Body of pancreas (tissue), 4 donors: ENCODE measurements at places on chromosomes 3 and 15.

DNA sequence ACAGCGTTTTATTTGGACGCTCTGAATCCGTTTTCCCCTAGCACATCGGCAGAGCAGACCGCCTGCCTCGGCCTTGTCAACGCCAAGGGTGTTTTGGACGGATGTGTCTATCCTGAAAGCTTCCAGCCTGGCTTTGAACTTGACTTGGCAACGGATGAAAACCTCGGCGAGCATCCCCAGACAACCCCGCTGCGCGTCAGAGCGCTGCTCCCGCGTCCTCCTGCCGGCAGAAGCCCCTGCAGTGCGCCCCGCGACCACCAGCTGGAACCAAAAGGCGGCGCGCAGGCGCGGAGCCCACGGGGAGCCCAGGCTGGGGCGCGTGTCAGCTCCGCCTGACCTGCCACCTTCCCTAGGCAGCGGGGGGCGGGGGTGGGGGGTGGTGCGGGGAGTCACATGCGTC, 26.2 kb upstream of the ARL8B start:
- DNase-seq = no peak

GRCh38 chr3:115916866-115917265, 293.6 kb downstream of the GAP43 start:
- DNase-seq = no peak

GRCh38 chr15:79943820-79944219, 27.2 kb downstream of the BCL2A1 start:
- DNase-seq = no peak

GRCh38 chr3:9820946-9821345, 10.9 kb downstream of the TTLL3 start:
- no peak for DNase-seq

- DNase-seq = no peak
These were observed 37.2 kb downstream of the WHAMM start for GRCh38 chr15:82846621-82847020.

DNA sequence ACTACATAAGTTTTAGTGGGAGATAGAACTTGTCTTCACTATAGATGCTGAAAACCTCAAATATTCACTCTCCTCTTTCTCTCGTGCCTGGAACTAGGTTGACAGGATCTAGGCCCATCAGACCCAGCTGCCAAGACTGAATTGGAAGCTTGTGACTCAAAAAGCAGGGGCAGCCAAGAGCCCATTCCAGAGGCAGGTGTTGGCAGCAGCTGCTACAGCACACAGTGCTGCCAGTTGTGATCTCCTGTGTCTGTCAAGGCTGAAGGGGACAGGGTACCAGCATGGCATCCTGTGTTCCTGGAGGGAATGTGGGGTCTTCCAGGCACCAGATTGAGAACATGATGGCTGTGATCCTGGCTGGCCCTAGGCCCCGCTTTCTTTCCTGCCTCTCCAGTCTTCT, 92.5 kb upstream of the MB21D2 start:
- no peak for DNase-seq

DNA sequence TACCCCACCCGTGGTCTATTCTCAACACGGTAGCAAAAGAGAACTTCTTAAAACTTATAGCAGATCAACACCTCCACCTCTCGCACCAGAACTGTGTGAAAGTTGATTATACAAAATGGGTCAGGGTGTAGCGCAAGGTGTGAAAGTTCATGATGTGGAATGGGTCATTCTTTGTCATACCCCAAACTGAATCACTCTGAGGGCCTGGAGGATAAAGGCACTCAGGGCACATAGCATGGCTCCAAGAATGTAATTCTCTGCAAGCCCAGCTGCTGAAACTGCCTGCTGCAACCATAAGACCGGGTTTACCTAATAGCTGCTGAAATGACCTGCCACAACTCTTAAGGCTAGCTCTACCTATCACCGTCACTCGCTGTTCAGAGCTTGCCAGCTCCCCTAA, 70.0 kb downstream of the FOXP1 start:
- DNase-seq = no peak

DNA sequence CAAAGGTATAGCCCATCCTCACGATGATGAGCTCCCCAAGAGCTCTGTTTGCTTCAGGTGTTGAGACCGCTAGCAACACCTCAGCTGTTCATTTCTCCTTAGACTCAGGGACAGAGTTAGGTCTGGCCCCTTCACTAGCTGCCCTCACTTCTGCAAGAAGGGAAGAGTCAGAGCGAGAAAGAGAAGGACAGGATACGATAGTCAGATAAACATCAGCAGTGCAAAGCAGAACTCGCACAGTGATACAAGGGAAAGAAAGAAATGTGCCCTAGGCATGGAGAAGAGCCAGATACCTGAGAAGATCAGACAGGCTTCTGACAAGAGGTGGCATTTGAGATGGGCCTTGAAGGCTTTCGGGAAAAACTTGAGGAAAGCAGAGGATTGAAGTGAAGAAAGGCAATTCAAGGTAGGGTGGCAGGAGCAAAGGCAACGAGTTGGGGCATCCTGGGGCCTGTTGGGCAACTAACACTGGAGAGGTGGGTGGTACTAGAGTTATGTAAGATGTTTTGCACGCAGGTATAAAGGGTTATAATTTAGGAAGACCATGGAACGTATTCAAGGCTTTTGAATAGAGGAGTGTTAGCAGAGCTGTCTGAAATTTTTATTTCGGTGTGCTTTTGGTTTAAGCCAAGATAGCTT, 106.0 kb downstream of the PGPEP1L start:
- no peak for DNase-seq

DNA sequence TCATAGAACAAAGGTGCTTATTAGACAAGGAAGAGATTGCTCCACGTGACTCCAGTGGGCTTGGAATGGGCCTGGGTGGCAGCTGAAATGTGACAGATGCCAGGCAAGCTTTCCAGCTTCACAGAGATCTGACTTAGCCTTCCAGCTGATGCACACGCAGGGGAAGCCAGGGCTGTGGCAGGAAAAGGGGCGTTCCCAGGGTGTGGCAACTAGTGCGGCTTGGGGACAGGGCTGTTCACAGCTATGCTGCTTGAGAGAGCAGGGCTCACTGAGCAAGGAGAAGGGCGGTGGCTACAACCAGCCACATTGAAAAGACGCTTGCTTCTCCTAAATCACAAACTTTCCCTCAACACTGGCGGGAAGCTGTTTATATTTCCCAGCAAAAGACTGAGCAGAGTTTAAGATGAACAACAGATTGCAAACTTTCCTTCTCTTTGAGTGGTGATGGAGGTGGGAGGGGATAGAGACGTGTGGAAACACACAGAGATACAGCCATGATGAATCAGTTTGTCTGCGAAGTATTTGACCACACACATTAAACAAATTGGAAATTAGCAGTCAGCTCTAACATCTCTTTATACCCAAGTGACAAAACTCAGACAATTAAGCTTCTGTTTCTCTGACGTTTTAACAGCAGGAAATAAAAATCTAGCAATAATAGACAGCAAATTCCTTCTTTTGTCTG, 127.5 kb downstream of the BDH1 start:
- no peak for DNase-seq

DNA sequence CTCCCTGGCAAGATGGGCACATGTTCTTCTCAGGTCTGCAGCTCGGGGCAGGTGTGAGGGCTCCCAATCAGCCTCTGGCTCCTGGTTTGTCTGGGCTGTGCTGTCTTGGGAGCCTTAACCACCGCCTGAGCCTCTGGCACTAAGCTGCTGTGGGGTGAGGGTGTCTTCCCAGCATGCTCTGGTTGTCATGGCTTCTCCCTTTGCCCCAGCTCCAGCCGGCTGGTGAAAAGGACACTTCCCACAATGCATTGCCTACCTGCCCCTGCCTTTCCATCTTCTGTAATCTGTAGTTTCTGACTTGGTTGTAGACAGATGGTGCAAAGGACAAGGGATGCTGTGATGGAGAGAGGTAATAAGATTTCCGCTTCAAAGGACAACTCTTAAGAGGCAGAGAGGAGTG, 295.3 kb downstream of the TLE3 start:
- DNase-seq = no peak

- no peak for DNase-seq
These were observed 1195.9 kb downstream of the ROBO2 start for GRCh38 chr3:78235841-78236240.

DNA sequence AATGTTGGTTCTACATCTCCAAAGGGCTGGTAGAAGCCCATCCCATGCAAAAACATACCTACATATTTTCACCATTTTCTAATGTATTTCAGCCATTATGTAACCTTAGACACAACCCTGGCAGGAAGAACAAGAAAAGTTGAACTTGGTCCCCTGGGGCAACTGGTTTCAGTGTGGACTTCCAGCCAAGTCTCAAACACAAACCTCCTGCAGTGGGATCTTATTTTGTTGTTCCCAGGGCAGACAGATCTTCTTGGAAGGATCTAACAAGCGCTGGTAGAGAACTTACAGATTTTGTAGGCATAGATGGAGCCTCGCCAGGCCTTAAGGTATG, 96.3 kb downstream of the ADAMTS17 start:
- DNase-seq = no peak

GRCh38 chr3:17783426-17783825, 41.0 kb upstream of the TBC1D5 start:
- DNase-seq = peak; percentile 68

DNA sequence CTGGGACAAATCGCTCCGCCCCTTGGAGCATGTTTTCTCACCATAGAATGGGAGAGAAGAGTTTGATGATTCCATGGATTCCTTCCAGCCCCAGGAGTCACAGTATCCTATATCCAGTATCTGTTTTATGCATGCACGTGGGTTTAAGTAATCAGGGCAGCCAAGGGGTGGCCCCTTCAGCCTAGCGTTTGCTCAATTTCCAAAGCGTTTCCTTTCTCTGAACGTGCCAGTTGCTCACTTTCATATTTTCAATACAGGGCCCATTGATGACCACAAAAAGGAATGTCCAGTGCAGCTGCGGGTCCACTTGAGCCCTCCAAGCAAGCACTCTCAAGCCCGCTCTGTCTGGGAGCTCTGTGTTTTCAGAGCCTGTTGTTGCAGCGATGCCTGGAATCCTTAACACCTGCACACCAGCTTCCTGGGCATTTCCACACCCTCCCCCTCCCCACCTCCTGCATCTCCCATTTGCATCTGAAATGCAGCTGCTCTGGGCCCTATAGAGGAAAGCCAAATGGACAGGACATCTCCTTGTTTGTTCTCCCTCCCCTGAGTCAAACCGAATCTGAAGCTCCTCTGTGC, 164.3 kb upstream of the LPP start:
- DNase-seq = no peak

DNA sequence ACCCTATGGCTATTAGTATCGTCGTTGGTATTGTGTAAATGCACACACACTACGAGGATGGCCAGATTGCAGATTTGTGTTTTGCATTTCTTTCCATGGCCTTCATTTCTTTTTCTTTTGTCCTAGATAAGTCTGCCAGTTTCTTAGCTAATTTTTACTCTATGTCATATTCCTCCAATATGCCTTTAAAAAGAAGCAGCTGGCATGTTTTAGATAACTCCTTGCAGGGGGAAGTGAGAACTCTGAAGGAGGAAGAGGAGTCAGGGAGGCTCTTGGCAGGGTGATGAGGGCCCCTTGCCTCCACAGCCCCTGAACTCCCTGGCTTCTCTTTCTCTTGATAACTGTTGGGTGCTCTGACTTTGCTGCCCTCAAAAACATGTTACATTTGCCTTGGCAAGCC, 244.0 kb downstream of the GABRG3 start:
- DNase-seq = no peak

- DNase-seq = no peak
These were observed 17.6 kb downstream of the CD200R1L start for GRCh38 chr3:112829046-112829445.

DNA sequence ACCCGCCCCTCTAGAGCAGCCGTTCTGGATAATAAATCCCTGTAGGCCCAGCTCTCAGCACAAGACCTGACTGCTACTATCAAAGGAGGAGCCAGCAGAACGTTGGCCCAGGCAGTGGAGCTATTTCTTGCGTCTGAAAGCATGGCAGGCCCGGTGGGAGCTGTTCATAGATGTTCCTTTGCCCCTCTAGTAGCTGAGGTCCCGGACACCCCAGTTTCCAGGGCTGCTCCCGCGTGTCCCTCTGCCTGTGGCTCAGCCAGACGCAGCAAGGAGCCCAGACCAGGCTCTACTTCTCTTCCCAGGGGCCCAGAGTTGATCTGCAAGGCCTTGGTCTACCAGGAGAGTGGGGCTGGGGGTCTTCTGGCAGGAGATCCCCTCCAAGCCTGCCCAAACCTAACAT, 76.1 kb downstream of the FAM174B start:
- DNase-seq = no peak

GRCh38 chr3:127786353-127787070, 35.8 kb downstream of the MGLL start:
- peak; percentile 28 for DNase-seq

GRCh38 chr3:113712129-113712528, 15.7 kb upstream of the USF3 start:
- no peak for DNase-seq

DNA sequence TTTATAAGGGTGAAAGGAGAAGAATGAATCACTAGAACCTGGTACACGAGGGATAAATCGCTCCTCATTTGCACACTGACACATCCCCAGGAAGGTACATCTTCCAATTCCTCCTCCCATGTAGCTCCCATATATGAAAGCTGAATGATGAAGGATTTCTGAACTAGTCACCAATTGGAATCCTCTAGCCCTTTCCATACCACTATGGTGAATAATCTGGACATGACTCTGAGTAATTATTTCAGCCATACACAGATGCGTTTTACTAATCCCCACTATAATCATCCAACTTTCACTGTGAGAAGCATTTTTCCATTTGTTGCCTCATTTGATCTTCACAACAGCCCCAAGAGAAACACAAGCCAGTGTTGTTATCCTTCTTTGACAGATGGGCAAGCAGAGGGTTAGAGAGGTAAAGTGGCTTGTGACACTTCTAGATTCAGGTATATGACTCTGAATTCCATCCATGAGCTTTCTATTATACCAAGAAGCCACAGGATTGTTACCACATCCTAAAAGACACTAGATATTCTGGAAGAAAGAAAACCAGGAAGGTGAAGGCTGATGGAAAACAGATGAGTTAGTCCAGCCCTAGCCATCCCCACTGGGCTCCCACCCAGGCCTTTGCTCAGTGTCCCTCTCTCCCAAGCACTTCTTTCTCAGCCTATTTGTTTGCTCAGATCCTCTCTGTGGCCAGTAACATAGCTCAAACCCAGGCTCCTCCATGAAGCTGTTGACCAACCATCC, 22.2 kb upstream of the BCL6 start:
- no peak for DNase-seq

GRCh38 chr3:153396581-153396980, 234.6 kb downstream of the RAP2B start:
- no peak for DNase-seq

DNA sequence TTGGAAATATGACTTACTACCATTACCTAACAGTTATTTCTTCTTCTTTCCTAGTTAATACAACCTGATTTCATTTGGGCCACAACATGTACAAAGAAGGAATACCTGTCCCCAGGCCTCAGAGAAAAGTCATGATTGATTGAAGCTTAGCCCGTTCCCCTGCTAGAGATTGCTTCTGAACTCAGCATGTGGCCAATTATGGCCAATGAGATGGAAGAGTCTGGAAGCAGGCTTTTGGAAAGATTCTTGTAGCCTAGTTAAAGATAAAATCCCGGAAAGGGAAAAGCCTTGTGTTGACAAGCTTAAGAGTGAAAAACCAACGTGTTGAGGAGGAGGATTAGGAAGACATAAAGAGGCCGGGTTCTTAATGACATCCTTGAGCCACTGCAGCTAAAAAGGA, 17.0 kb upstream of the TM6SF1 start:
- DNase-seq = no peak
